MG63 (cell line): ENCODE measurements at places on chromosomes 3 and 15. TPM values are rescaled to one million over a fixed set of nuclear protein-coding genes. Genes with fewer than 3 reads are reported as not detected.

SAXO2 gene
- 0.05 TPM in 1 of 2 replicates, not detected in the other for total RNA-seq

C3orf22 gene
- total RNA-seq, result not detected in 2 replicates

PPM1M gene
- total RNA-seq, result 7.9 and 16.2 TPM in 2 replicates

GABRB3 gene
- total RNA-seq, result 1.8 and 3.6 TPM in 2 replicates

DNA sequence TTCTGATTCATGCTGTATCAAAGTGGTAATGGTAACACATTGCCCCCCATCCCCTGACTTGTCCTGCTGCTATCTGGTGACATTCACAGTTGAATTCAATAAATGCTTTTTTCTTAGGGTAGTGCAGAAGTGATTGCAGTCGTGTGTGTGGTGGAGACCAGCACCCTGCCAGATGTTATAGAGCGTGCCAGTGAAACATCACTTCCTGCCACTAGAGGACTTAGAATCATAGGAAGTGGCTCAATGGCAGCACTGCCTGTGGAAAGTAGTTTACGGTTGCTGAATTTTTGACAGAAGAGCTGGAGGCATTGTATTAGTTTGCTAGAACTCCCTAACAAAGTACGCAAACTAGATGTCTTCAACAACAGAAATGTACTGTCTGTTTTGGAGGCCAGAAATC, 37.4 kb upstream of the P2RY12 start:
- no peak for DNase-seq

DNA sequence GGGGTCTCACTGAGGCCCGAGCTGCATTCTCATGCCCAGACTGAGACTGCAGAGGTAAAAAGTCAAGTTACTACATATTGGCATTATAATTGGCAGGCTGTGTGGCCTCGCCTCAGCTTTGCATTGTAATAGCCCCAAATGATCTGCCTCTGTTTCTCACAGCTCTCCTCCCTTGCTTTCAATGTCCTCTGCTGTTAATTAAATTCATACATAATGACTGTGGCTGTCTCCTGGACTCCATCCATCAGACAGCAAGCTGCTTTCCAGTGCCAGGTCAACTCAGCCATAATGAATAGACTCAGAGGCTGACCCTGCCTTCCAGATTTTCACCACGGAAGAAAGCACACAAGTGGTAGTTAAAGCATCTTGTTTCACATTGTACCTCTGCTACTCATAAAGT, 7.6 kb upstream of the RTP4 start:
- DNase-seq, result no peak

- DNase-seq, result no peak
These were observed 79.9 kb downstream of the GTPBP8 start for GRCh38 chr3:113070681-113071113.

DNA sequence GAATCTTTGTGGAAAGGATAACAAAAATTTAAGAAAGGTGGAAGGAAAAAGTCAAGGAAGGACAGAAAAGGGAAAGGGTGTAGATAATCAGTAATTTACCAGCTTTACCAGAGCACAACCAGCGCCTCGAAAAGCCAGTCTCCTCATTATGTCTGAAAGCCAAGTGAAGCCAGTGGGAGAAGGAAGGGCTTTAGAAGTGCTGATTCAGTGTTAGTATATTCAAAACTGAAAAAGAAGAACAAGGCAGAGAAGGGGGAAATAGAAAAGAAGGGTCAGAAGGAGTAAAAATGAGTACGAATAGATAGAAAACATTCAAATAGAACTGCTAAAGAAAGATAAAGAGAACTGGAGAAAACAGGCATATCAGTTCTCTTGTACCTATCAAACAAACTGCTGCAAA, 4.1 kb downstream of the PBRM1 start:
- no peak for DNase-seq
